Activated T-cell treated with anti-CD3 and anti-CD28 coated beads for 4 hours (primary cell): ENCODE measurements at places on chromosomes 12 and 14.

DNA sequence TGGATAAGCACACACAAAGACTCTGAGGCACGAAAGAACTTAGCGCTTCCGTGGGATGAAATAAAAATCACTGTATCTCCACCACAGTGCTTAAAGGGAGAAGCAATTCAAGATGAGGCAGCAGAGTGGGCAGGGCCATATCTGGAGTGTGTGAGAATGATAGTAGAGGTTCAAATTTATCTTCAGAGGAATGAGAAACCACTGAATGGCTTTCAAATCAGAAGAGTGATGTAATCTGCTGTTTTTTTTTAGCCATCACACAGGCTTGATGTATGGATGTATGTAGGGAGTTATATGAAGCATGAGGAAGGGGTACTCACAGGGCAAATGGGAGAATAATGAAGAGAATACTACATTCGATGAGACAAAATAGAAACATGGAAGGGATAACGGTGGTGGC, 24.1 kb downstream of the MDGA2 start:
- no peak for DNase-seq

GRCh38 chr12:1436015-1436414, 158.4 kb downstream of the FBXL14 start:
- DNase-seq, result no peak

DNA sequence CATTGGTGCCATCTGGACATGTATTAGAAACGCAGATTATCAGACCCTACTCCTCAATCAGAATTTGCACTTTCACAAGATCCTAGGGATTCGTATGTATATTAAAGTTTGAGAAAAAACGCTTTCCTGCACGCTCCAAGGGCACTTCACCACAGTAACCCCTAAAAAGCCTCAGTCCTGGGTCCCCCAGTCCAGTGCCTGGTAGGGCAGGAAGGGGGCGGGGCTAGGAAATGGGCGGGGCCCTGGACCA, 369 bp downstream of the DEPDC4 start:
- DNase-seq, result no peak

- no peak for DNase-seq
Observed at GRCh38 chr14:53528185-53528671, 375.1 kb upstream of the DDHD1 start.

- no peak for DNase-seq
Observed at GRCh38 chr14:54727929-54728328, 161.0 kb downstream of the SAMD4A start.

DNA sequence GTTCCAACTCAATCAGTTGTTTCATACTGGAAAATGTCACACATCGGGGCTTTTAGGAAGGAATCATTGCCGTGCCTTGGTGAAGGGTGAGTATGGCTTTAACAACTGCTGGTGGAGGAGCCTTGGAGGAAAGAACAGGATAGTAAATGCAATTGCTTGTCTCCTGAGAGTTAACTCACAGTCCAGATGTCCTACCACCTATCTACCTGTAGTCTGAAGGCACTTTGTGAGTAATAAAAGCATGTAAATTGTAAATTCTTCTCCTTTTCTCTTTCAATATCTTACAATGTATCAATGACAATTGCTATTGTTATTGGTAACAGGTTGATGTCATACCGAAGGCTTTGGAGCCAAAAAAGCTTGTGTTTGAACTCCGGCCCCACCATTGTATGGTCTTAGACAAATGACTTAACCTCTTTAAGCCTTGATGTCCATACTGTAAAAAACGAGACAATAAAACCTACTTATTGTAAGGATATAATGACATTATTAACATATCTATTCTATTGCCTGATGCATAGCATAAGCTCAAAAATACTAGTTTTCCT, 397.4 kb downstream of the ADAMTS20 start:
- no peak for DNase-seq

DNA sequence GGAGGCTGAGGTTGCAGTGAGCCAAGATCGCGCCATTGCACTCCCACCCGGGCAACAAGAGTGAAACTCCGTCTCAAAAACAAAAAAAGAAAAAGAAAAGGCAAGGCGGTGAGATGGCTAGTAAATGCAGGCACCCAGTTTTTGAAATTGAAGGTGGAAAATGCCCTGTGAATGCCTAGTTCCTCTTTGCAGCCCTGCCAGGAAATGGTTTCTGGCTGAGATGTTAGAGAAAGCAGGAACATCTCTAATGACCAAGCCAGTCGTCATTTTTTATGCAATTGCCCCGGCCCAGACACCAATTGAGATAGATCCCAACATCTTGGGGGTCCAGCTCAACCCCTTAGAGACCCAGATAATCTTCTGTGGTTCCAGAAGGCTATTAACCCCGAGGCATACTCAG, 17.0 kb downstream of the SLC8A3 start:
- DNase-seq, result no peak

DNA sequence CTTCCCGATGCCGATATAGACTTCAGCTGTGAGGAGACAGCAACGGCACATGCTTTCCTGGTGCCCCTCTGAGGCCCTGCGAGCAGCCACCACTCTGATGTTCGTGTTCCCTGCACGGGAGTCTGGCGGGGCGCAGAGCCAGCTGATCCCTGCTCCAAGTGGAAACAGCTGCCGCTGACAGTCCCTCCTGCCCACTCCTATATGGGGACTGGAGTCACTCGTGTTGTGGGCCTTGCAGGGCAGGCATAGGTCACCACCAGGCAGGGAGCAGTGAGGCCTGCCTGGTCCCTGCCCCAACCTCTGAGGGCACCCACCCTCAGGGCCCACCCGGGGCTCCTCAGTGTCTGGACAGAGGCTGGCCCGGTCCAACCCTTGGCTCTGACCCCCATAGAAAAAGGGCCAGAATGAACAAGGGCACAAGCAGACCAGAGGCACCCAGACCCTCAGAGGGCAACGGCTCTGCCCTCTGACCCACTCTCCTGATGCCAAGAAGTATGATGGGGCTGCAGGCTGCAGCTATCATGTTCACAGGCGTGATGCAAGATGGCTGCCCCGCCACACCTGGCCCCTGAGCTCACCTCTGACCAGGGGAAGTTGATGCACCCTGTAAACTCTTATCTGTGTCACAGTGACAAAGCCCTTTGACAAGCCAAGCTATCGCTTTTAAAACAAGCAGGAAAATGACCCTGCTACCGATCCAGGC, 181.6 kb downstream of the CALM1 start:
- no peak for DNase-seq

DNA sequence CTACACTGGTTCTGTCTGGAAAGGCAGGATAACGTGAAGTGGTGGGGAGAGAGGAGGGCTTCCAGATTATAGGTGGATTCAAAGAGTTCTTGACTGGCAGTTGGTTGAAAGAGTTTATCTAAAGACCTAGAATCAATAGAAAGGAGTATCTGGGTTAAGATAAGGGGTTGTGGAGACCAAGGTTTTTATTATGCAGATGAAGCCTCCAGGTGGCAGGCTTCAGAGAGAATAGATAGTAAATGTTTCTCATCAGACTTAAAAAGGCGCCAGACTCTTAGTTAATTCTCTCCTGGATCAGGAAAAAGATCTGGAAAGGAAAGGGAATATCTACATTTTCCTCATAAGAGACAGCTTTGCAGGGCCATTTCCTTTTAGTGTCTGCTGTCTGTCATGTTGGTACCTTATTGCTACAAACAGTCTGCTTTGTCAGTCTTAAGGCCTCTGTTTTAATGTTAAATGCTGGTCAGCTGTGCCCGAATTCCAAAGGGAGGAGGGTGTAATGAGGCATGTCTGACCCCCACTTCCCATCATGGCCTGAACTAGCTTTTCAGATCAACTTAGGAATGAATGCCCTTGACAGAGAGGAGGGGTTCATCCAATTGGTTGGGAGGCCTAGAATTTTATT, 401.3 kb downstream of the FUT8 start:
- no peak for DNase-seq

DNA sequence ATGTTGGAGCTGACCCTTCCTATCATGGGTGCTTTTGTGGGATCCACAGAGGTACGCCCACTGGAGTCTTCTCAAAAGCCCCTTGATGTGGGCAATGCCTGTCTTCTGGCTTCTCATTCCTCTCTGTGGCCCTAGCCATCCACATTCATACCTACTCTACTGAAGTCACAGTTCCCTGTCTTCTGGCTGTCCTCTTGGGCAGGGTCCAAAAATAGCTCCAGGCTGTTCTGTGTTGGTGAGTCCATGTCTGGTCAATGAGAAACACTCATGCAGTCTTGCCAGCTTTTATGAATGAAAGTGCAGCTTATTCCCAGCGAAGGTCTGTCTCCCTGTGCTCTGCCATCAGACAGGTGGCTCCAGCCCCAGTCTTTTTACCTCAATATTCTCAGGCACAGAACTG, 135.9 kb upstream of the MDM1 start:
- DNase-seq, result no peak

GRCh38 chr12:46553266-46553665, 180.7 kb upstream of the SLC38A2 start:
- DNase-seq, result no peak

DNA sequence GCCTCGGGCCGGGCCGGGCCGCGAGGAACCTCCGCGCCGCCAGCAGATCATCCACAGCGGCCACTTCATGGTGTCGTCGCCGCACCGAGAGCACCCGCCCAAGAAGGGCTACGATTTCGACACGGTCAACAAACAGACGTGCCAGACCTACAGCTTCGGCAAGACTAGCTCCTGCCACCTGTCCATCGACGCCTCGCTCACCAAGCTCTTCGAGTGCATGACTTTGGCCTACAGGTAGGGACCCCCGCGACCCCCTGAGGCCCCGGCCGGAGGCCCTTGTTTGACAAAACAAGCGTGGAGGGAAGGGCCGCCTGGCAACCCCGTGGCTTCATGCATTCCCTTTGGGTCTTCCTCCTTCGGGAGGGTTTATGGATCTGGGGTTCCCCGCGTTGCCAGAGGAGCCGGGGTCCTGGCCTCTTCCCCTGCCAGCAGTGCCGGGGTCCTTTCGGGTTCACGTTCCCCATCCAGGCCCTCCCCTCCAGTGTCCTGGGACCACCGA, 526 bp downstream of the MLXIP start:
- DNase-seq, result no peak

GRCh38 chr12:88578276-88579160, 1.8 kb downstream of the KITLG start:
- no peak for DNase-seq
